Right lung (tissue), 10 donors: ENCODE measurements at places on chromosomes 16 and 17. TPM values are rescaled to one million over a fixed set of nuclear protein-coding genes. Genes with fewer than 3 reads are reported as not detected.

DNA sequence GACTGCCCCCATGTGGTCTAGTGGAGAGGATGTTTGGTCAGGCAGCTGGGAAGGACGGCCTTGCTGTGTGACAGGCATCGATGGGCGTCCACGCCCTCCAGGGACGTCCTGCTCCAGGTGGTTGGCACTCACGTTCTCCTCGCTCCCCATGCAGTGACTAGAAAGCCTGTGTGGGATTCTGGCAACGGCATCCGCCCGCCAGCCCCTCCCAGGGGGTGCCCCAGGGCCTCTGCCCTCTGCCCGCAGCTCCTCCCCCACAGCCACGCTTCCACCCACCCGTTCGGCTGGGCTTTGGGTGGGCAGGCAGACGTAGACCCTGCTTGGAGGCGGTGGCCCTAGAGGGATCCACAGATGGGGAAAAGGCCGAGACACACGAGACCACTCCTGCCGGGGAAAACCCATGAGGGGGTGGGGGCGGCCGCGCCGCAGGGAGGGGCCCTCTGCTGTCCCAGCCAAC, 4.7 kb upstream of the IL17C start:
- DNase-seq, result no peak

DNA sequence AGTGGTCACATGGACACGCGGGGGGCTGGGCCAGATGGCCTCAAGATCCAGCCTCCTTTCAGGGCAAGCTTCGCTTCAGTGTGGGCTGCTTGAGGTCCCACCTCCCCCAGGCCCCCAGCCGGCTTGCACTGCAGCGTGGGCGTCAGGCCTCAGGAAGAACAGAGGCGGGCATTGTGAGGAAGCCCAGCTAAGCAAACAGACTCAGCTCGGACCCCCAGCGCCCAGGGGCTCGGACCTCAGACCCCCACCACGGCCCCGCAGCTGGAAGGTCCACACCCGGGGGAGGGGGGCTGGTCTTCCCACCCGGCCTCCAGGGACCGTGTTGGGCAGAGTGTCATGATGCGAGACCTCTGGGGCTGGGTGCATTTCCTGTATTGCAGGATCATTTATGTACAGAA, 24.7 kb upstream of the ZNF469 start:
- DNase-seq, result no peak

DNA sequence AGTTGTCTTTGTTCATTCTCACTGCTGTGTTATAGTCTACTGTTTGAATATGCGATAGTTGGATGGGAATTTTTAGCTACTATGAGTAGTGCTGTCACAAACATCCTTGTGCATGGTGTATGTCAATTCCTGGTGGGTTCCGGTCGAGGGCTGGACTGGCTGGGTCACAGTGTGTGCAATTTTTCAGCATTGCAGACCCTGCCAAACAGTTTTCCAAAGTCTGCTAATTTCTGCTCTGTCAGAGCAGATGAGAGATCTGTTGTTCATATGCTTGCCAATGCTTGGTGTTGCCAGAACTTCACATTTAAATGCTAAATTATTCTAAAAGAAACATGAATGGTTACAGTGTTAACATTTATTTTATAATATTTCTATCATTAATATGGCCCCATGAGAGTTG, 3.6 kb upstream of the C16orf96 start:
- DNase-seq, result peak; percentile 54

- DNase-seq, result peak; percentile 56
These were observed 86.2 kb upstream of the CBX4 start for GRCh38 chr17:79925242-79925957.

GRCh38 chr17:69012895-69013805, 47.6 kb downstream of the ABCA9 start:
- DNase-seq, result no peak

The SHBG gene
- polyA plus RNA-seq, result 1.2 TPM

The CSH2 gene
- not detected for polyA plus RNA-seq

The SLC5A2 gene
- polyA plus RNA-seq, result 18.3 TPM

GRCh38 chr17:6502871-6503509, 53.4 kb downstream of the PITPNM3 start:
- DNase-seq, result no peak

The SNX20 gene
- 1.8 TPM for polyA plus RNA-seq

The CMC2 gene
- polyA plus RNA-seq, result 37.4 TPM

GRCh38 chr17:78179372-78179771, 7.5 kb downstream of the TK1 start:
- DNase-seq, result no peak

The PRSS53 gene
- polyA plus RNA-seq, result 2.1 TPM

- no peak for DNase-seq
These were observed 22.3 kb downstream of the SMARCE1 start for GRCh38 chr17:40625311-40625710.

DNA sequence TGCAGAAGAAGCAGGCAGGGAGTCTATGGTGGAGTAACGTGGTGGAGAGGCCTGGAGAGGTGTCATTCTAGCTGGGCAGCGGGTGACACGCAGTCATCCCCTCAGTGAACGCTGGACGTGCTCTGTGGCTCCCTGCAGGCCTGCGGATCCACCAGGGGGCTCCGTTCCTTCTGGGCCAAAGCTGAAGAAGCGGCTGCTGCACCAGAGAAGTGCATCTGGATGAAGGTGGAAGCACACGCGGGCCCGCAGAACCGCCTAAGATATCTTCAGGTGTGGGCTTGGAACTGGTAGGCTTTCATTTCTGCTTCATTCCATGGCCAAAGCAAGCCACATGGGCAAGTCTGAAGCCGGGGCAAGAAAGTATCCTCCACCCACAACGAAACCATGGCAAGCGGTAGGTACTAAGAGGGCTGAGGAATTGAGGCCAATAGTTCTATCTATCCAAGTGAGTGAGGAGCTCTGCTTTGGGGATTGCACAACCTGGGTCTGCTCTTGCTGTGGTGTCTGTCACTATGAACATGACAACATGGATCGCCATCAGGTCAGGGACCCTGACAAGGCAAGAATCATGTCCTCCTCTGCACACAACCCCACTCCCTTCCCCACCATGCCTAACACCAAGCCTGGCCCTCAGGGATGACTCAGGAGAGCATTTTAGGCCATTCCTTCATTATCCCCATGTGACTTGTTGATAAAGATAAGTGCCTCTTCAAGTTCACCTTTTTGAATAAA, 78.9 kb upstream of the FBXO47 start:
- no peak for DNase-seq

The KRT25 gene
- not detected for polyA plus RNA-seq

- DNase-seq, result peak; percentile 48
These were observed 1.6 kb downstream of the NUFIP2 start for GRCh38 chr17:29292071-29292991.

The DHRS7B gene
- polyA plus RNA-seq, result 25.0 TPM

DNA sequence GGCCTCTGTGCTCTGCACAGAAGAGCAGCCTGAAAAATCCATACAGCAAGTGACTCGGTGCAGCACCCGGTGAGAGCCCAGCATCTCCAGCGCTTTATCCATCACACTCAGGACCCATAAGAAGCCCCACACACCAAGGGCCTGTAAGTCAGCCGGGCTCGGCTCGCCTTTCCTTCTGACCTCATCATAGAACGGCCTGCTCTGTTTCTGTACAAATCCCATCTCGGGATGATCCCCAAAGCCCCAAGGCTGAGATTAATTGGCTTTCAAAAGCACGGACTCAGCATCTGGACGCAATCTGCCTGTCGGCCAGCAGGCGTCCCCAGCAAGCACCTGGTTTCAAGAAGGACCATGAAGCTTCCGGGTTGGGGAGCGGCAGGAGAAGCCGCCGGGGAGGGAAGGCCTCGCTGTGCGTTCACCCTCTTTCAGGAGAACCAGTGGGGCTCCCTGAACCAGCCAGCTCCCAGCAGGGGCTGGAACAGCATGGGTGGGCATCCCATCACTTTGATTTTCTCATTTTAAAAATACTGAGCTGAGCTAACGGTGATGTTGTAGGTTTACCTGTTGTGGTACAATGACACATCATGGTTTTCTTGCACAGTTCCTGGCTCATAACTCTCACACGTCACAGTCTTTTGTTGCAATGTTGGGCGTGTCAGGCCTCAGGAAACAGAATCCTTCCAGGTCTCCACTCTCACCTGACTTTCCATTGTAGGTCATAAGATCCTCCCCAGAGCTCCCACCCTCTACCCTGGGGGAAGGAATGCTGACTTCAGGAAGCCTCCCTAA, 6.7 kb downstream of the CCDC57 start:
- peak; percentile 60 for DNase-seq

The IL21R gene
- polyA plus RNA-seq, result 5.5 TPM

GRCh38 chr17:69856946-69857345, 218.1 kb upstream of the KCNJ16 start:
- no peak for DNase-seq

GRCh38 chr16:27531826-27532800, 17.6 kb downstream of the GTF3C1 start:
- no peak for DNase-seq

- peak; percentile 54 for DNase-seq
These were observed 1.8 kb downstream of the ALKBH5 start for GRCh38 chr17:18185391-18185790.

The TPSB2 gene
- not detected for polyA plus RNA-seq

DNA sequence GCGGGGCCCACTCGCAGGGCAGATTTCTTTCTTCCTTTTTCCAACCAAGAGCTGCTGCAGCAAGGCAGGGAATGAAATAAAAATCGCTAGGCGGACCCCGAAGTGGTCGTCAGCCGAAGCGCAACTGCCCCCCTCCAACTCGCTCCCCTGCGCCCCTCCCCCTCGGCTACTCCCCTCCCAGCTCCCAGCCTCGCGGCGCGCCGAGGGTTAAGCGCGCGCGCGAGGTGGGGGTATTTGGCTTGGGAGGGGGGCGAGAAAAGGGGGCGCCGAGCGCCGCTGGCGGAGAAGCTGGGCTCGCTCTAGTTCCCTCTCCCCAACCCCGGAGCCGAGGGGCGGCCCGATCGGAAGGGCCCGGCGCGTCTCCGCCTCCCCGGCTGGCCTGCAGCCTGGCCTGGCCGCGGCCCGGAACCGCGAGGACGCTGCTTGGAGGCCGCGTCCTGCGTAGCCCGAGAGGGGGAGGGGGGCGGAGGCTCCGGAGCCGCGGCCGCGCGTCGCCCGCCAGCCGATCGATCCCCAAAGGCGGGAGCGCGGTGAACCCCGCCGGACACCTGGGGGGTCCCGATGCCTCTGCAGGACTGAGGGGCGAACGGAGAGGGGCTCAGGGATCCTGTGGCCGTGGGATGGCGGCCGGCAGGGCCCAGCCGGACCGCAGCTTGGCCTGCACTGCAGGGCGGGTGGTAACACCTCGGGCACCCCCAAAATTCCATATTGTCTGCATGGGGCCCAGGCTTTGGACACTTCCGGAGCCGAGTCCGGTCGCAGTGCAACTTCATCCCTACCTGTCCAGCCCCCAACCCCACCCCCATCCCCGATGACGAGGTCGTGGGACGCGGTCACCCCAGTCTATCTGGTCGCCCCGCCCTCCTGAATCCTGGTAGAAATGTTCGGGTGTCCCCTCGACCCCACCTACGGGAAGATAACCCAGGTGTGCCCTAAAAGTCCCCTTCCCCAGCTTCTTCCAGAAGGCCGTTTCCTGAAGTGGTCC, 4.9 kb upstream of the CBX4 start:
- peak; percentile 76 for DNase-seq
